ENCODE measurements at places on chromosomes 7 and 10.

DNA sequence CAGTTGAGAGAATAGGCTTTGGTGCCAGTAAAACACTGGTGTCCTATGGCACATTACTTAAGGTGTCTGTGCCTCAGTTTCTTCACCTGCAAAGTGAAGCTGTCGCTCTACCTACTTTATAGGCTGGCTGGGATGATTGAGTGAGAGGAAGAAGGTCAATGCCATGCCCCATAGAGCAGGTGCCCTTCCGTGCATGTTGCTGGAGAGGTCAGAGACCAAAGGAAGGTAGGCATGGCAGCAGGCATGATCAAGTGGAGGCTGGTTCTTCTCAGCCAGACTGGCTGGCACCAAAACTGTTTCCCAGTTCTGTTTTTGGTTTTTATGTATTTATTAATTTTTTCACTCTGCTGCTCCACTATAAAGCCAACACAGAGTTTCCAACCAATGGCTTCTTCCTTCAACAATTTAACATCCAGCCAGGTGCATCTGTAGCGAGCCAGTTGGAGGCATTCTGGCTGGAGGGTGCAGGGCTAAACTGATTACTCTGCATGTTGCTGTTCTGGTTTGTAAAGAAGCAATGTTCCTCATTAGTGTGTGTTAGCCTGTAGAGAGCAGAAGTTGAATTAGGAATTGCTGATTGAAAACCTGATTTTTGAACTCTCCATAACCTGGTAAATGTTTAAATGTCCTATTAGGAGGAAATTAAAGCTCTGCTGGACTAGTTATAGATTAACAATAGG, 144.3 kb upstream of the TNS3 start:
- no peak for DNase-seq

DNA sequence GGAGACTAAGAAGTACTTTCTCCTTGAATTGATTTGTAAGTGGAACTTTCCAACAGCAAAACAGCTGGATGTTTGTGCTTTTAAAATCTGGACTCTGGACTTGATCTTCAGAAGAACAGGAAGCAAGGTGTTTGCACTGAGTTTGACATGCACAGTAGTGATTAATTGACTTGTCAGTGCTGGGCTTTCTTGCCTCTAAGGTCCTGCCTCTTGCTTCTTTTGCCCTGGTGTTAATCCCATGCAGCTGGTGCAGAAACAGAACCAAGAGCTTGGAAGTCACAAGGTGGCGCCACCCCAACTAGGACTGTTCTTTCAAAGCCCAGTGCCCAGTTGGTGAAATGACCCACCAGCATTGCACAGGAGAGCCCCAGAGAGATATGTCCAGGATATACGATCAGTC, 66.8 kb upstream of the SEPHS1 start:
- DNase-seq, result peak; percentile 12

DNA sequence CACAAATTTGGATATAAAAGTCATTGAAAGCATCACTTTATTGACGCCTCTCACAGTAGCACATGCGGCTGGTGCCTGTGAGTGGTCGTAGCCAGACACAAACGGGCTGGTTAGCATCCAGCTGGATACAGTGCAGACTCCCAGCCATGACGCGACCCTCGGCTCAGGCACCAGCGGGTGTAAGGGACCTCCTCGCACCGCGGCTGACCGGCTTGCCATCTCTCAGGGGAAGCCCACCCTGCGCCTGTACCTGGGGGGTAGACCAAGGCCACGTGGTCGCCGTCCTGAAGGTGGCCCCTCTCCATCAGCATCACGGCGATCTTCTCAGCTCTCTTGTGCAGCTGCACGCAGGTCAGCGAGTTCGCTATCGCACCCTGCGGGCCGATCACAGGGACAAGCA, 213.8 kb downstream of the ZMYND11 start:
- no peak for DNase-seq

DNA sequence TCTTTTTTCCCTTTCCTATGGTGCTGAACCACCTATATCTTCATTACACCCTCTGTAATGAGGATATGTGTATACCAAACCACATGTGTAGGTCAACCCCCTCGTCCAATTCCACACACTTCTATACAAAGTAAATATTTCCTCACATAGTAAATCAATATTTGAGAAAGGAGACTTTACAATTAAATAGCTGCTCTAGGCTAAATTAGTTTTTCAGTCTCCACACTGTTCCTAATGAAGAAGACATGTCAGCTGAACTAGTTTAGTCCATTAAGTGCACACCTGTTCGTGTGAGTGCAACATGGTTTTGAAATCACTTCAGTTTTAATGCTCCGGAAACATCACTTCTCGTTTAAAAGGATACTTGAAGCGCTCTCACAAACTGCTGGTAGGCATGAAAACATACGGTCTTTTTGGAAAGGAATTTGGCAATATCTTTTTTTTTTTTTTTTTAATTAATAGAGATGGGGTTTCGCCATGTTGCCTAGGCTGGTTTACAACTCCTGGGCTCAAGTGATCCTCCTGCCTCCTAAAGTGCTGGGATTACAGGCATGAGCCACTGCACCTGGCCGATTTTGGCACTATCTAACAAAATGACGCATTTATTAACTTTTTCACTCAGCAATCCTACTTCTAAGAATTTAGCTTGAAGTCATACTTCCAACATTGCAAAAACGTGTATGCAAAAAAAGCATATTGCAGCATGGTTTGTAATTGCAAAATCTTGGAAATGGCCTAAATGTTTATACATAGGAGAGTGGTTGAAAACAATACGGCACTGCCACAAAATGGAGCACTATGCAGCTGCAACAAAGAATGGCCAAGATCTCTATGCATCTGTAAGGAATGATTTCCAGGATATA, 2.1 kb upstream of the XRCC2 start:
- no peak for DNase-seq

DNA sequence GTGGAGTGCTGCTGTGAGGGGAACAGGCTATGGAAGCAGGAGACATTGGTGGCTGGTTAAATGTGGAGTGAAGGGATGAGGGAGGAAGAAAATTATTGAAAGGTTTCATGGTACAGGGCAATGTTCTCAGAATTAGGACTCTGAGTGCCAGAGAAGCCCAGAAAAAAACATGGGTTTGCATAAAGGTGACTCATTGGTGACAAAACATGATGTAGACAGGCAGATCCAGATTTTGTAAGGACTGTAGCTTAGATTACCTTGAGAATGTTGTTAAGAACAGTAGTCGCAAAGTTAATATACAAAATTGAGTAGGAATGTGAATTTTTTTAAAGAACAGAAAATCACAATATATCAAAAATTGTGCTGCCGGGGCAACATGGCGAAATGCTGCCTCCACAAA, 134.9 kb upstream of the ZNF438 start:
- no peak for DNase-seq

Data from fibroblast of lung (primary cell).